ENCODE measurements at places on chromosomes 2 and 18.

- DNase-seq, result no peak
Observed at GRCh38 chr2:29688429-29688828, 233.0 kb downstream of the ALK start.

- no peak for DNase-seq
Observed at GRCh38 chr2:234913208-234913626, 38.6 kb upstream of the SH3BP4 start.

- no peak for DNase-seq
Observed at GRCh38 chr18:75859533-75859932, 432.0 kb upstream of the SMIM21 start.

DNA sequence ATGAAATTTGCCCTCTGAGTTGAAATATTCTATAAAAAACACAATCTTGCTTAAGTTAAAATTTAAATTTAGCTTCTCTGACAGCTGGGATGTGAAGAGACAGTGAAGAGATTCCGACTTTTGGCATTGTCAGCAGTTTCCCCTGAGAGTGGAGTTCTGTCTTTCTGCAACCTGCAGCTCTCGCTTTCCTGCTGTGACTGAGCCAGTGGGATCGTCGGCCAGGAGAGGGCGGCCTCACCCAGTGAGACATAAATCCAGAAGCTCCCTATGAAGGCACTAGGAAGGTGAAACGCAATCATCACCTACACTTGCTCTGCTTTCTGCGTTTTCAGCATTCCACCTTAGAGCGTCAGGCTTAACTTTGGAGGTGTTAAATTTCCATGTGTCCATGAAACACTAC, 75.4 kb upstream of the HNMT start:
- DNase-seq, result no peak

DNA sequence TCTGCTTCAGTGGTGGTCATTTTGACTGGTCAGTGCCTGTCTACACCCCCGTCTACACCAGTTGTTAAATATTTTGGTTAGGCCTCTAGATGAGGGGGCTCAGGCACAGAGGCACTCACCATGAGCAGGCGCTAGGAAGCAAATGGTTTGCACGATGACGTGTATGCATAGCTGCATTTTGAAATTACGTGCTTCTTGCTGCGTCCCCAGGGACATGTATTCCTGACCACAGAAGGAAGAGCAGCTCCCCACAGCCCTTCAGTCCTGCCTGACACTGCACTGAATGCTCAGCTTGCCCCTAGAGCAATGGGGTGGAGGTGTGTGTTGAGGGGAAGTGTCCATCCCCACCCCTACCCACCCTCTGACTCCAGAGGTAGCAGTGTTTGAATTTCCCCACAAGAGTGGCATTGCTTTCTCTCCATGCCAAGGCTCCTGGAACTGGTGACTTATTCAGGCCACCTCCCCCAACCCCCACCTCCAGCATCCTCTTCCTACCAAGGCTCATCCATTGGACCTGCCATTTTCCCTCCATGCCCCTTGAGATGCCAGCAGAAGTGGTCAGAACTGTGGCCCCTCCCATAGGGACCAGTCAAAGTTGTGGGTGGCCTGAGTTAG, 11.4 kb upstream of the ZAP70 start:
- no peak for DNase-seq
